Fibroblast of lung (primary cell): ENCODE measurements at places on chromosomes 1 and 21.

- no peak for DNase-seq
Observed at GRCh38 chr1:2318314-2319278, 72.8 kb downstream of the MORN1 start.

DNA sequence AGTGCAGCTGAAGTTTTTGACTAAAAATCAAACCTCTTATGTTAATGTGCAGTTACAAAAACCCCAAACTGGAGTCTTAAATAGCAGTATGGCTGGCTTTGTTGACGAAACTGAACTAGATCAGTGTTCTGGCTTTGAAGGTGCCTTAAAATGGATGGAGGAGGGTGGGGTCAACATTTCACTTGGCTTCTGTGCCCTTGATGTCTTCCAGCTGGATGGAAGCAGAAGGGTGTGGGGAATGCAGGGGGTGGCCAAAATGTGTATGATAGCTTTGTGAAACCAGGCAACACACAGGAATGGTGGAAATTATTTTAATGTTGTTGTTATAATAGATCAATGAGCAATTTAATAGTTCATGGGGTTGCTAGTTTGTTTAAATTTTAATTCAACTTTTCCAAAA lies 96.8 kb upstream of the C1orf105 start:
- DNase-seq: peak; percentile 50

GRCh38 chr1:222927031-222927430 lies 112.2 kb downstream of the DISP1 start:
- no peak for DNase-seq

DNA sequence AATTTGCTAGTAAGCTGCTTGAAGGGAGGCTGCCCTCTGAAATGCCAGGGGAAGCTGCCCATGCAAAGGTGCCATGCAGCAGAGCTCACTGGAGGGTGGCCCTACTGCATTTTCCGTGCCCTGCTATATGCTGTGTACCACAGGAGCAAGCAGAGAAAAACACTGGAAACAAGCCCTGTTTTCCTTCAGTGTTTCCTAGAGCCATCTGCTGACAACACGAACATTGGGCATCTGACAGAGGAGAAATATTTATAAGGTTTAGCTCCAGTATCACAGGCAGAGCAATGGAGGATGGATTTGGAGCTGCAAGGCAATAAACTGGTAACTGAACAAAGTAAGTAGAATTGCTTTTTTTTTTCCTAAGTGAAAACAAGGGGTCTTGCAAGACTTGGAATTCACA lies 198.4 kb downstream of the USP25 start:
- no peak for DNase-seq

GRCh38 chr21:29302359-29302875 lies 3.7 kb downstream of the BACH1 start:
- DNase-seq: no peak

DNA sequence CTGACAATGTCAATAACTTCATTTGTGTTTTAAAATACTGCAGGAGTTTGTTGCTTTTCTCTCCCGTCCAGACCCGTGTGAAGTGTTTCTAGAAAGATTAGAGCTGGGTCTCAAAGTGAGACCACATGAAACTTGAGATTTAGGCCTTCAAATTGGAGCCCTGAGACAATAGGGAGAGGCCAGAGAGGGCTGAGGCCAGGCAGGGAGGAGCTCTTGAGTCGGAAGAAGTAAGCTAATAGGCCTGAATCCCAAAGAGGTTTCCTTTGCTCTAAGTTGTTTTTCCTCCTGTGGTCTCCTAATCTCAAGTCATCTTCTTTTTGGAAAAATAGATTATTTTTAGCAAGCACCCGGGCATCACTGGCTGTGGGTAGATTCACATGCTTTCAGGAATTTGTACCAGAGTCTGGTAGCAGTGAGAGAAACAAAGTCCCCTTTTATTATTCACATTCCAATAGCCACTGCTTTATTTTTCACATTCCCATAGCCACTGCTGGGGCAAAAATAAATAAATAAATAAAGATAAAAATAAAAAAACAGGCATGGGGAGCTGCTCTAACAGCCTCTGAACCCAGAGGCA lies 25.6 kb downstream of the CD244 start:
- DNase-seq: no peak

- no peak for DNase-seq
Observed at GRCh38 chr1:179046808-179047635, 21.3 kb downstream of the FAM20B start.

GRCh38 chr1:209583408-209583807 lies at the start of gene CAMK1G:
Gene CAMK1G (plus strand): TSS chr1:209583714. CDS start chr1:209594984, 11,270 bp downstream.
- peak; percentile 88 for DNase-seq

DNA sequence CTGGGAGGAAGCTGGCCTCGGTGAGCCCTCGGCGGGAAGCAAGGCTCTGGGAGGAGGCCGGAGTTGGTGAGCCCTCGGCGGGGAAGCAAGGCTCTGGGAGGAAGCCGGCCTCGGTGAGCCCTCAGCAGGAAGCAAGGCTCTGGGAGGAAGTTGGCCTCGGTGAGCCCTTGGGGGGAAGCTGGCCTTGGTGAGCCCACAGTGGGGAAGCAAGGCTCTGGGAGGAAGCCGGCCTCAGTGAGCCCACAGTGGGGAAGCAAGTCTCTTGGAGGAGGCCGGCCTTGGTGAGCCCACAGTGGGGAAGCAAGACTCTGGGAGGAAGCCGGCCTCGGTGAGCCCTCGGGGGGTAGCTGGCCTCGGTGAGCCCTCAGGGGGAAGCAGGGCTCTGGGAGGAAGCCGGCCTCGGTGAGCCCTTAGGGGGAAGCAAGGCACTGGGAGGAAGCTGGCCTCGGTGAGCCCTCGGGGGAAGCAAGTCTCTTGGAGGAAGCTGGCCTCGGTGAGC lies 36.0 kb downstream of the KRTAP10-1 start:
- no peak for DNase-seq

DNA sequence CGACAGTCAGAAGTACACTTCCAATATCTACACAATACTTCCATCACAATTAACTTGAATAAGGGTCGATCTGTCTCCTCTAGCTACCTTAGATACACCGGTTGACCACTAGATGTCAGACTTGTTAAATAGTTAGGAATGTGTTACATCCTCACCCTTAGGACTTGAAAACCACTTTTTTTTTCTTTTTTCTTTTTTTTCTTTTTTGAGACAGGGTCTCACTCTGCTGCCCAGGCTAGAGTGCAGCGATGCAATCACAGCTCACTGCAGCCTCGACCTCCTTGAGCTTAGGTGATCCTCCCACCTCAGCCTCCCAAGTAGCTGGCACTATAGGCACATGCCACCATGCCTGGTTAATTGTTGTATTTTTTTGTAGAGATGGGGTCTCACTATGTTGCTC lies 120.4 kb upstream of the GREM2 start:
- DNase-seq: peak; percentile 66

- no peak for DNase-seq
Observed at GRCh38 chr1:232901255-232901654, 49.2 kb upstream of the NTPCR start.

DNA sequence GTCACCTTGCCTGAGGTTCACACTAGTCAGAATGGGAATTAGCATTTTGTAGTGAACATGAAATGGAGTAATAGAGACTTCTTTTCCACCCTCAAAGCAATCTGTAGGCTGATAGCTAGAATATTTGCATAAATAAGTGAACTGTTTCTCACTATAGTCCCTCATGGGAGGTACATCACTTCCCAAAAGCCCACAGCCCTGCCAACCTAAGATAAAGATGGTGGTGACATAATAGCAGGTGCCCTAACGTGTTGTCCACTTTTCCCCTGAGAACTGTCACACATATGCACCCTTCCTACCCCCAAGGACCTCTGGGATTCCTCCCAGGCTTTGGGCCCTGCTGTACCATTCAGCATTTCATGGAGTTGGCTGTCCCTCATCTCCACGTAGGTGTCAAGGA lies 4.4 kb downstream of the TMEM35B start:
- no peak for DNase-seq

DNA sequence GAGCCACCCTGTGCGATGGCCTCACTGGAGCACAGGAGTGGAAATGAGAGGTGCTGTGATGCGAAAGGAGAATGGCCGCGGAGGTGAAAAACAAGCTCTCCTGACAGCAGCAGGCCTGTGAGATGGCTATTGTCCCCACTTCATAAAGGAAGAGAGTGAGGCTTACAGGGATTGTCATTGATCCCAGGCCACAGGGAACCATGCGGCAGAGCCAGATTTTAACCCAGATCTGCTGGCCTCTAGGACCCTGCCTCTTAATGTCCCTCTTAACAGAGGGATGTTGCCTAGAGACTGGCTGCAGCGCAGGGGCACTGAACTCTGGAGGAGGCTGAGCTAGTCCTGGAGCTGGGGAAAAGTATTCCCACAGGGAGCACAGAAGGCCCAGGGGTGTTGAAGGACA lies 3.1 kb upstream of the SYTL1 start:
- DNase-seq: no peak

GRCh38 chr21:45740491-45741357 lies 97.2 kb downstream of the PCBP3 start:
- DNase-seq: peak; percentile 9

- peak; percentile 81 for DNase-seq
Observed at GRCh38 chr1:218357211-218357892, 12.2 kb downstream of the TGFB2 start.

GRCh38 chr1:24923485-24924113 lies 6.5 kb downstream of the RUNX3 start:
- DNase-seq: no peak

DNA sequence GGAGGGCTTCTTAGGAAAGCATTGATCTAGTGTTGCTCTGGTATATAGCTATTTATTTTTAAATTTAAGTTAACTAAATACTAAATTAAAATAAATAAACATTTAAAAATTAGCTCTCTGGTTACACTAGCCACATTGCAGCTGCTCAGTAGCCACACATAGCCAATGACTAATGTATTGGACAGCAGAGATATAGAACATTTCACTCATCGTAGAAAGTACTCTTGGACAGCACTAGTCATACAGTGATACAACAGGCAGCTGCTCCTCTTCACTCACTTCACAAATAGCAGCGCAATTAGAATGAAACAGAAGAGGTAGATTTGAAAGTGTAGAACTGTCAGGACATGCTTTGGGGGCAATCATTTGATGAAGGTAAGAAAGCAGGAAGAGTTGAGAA lies 245.4 kb downstream of the PBX1 start:
- DNase-seq: peak; percentile 56

DNA sequence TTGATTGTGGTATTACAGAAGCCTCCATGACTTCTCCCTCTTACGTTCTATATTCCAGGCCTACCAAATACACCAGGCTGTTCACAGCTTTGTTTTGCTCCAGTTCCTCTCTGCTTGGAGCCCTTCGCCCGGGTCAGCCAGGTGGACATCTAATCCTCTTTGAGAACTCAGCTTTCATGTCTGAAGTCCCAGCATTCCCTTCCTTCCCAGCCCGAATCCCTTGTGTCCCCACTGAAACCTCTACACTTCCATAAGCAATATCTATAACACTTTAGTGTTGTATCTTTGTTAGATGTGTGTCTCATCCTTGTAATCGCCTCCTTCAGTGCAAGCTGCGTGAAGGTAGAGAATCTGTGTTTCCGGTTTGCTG lies 1.9 kb downstream of the RNF11 start:
- DNase-seq: no peak

- no peak for DNase-seq
Observed at GRCh38 chr1:198132060-198132781, 24.6 kb upstream of the NEK7 start.

DNA sequence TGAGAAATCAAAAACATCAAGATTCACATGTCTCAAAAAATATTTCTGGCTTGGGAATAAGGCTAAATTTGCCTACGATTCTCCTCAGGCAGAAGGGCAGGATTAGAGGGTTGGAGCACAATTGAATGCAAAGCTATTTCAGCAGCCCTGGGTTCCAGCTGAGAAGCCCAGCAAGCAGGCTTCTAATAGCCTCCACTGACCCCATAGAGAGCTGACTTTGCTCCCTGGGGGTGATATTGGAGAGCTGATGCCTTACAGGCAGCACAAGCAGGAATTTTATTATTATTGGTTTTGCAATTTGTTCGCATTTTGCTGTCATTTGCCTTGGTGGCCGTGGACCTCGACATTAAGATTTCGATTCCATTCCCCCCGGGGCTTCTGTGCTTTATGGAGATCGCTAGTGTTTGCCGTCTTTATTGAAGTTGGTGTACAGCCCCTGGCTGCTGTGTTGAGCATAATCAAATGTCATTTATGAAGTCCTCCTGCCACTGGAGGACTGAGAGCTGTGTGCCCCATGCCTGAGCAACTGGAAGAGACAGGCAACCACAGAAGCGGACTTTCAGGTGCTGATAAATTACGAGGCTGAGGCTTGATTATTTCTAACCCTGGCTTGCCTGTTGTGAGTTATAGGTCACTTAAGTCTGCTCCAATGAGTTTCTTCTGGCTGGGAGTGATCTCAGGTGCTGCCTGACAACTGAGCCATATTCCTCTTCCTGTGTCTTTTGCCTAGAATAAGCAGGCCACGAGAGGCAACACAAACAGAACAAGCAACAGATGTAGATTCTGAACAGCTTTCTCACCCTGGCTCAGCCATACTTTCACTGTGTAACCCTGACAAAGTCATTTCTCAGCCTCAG lies 518.4 kb upstream of the CAMK1G start:
- no peak for DNase-seq

GRCh38 chr1:65751961-65752360 lies 40.7 kb upstream of the PDE4B start:
- DNase-seq: no peak
